ENCODE measurements at places on chromosomes 3 and 15. TPM values are rescaled to one million over a fixed set of nuclear protein-coding genes. Genes with fewer than 3 reads are reported as not detected.

DNA sequence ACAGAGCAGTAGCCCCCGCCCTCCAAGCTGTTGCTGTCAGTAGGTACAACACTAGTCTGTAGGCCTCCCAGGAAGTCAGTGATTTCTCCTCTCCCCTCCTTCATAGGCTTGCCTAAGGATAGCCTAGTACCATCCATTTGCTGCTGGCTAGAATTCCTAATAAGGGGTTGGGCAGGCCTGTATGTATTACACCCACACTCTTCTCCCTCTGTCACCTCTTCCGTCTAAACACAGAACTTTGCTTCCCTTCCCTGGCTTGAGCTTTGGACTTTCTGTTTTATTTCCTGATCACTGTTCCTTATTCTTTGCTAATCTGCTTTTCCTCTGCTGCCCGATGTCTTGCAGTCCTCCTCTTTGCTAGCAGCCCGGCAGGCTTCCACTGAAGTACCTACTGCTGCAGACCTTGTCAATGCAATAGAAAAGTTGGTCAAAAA, 93.4 kb upstream of the UMPS start:
- no peak for DNase-seq

- peak; percentile 73 for DNase-seq
Measured at GRCh38 chr3:4906107-4906621, 73.1 kb upstream of the BHLHE40 start.

DNA sequence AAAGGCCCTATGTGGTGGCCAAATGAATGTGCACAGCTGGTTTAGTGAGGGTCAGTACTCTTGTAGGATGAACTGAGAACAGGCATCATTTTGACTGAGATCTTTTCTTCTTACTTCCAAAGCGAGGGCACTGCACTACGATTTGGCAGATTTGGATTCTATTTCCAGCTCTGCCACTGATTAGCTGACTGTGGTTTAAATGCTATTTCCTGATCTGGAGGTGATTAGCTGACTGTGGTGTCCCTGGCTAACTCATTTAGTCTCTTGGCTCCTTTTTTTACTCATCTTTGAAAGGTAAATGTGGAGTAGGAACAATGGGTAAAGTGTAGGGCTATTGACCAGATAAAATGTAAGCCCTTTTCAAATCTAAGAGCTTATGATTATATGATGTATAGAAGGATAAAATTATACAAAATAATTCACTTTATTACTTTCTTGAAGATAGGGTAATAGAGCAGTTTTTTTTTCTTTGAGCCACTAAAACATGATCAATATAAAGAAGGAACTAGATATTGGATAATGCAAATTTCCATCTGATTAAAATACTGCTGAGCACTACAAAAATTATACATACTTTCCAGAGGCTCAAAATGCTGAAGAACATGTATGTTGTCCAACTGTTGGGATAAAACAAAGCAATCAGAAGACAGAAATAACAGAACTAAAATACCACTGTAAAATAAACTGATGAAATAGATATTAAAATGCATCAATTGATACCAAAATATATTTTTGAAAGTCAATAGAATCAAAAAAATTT, 39.7 kb upstream of the PLOD2 start:
- no peak for DNase-seq

- DNase-seq: peak; percentile 99
Measured at GRCh38 chr3:58049143-58049785, 41.0 kb downstream of the FLNB start.

GRCh38 chr3:43036621-43037423, 57.7 kb downstream of the GASK1A start:
- no peak for DNase-seq

GRCh38 chr3:141659821-141660613, 78.1 kb upstream of the RNF7 start:
- DNase-seq: peak; percentile 52

SENP7 gene
- total RNA-seq: 4.6 TPM

DNA sequence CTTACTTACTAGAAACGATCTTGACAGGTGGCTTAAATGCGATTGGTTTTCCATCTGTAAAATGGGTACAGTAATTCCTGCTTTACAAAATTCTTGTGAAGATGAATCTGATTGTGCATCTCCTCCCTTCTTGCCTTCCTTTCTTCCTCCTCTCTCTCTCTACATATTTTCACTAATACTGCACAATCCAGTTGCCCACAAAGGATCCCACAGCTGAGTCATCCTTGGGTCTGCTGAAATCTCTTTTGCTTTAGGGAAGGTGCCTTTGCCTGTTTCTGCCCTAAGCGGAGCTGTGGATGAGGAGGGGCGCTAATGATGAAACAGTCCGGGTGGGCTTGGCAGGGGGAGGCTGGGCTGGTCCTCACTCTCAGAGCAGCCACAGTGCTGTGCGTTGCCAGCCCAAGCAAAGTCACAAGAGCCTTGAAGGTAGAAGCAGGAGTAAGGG, 46.1 kb downstream of the AMOTL2 start:
- peak; percentile 99 for DNase-seq

CAMP gene
- total RNA-seq: not detected

- DNase-seq: no peak
Measured at GRCh38 chr15:61118885-61119284, 110.2 kb downstream of the RORA start.

CELF6 gene
- not detected for total RNA-seq

UNC13C gene
- 0.03 TPM for total RNA-seq

DNA sequence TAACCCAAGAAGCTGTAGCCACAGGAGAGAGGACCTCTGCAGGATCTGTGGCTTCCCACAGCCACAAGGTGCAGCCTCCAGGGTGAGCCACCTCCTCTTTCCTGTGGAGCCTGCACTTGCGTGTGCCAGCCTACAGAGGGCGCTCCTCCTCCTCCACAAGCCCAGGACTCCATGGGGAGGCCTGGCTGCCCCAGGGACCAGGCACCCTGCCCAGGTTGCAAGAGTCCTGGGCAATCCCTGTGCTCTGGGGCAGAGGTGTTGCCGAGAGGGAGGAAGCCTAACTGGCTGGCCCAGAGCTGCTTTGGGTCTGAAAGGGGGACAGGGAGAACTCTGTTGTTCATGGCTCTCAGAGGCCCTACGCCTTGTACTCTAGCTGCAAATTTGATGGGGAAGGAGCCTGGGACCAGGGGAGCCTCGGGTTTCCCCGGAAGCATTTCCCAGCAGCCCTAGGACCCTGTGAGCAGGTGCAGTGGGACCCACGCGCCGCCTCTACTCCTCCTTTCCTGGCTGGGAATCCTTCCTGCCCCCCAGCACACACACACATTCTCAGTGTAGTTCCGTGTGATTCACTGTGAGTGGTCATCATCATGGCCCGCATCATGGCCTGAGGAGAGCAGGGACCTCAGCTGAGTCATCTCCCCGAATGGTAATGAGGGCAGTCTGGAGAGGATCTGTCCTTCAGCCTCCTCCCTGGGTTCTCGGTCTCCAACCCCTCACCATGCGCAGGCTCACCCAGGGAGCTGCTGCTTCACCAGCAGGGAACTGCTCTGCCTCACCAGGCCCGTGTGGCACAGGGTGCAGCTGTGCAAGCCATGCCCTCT, 24.3 kb downstream of the TBC1D21 start:
- peak; percentile 91 for DNase-seq

PPM1L gene
- total RNA-seq: 2.7 TPM

- no peak for DNase-seq
Measured at GRCh38 chr15:27638958-27639357, 460.2 kb downstream of the OCA2 start.

GRCh38 chr3:54663501-54664011, 264.3 kb downstream of the LRTM1 start:
- DNase-seq: no peak

A4GNT gene
- not detected for total RNA-seq

- DNase-seq: no peak
Measured at GRCh38 chr15:69508659-69509058, 56.0 kb downstream of the RPLP1 start.

- DNase-seq: no peak
Measured at GRCh38 chr3:127103080-127103479, 89.9 kb upstream of the PRR23E start.

GRCh38 chr3:81995329-81995728, 233.9 kb upstream of the GBE1 start:
- DNase-seq: no peak

DNA sequence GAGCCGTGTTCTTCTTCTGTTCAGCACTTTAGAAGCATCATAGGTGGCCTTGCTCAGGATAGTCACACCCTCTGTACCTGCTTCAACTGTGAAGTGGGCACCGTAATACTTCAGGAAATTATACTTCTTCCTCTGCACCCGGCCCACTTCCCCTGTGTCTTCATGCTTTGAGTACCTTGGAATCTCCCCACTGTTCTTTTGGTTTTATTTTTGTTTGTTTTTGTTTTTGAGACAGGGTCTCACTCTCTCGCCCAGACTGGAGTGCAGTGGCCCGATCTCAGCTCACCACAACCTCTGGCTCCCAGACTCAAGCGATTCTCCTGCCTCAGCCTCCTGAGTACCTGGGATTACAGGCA, 1.7 kb downstream of the P2RY14 start:
- DNase-seq: no peak

- no peak for DNase-seq
Measured at GRCh38 chr3:74506246-74506645, 108.2 kb downstream of the CNTN3 start.

DNA sequence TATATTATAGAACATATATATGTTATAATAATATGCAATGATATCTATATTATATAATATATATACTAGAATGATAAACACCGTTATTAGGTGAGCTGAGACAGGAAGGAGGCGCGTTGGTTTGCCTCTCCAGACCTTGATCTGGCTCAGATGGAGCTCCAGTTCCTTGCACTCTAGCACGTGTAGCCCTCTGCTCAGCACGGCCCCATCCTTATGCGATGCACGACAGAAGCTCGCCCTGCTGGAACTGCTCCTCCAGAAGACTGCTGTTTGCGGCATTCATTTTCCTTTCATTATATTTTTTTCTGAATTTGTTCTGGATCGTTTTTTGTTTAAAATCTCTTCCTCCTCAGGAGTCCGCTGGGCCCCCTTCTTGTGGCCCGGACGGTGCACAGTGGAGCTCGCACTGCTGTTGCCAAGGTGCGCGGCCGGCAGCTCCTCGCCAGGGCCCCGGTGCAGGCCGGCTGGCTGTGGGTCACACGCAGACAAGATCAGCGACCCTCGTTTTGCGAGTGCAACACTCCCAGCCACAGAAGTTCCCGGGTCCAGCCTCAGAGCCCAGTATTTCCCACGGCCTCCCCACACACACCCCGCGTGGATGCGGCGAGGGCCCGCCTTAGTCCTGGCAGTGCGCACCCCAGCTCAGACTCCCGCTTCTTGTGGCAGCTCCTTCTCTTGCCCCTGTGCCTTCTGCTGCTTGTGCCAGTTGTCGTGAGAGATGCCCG, 112.2 kb downstream of the CHL1 start:
- DNase-seq: no peak

GRCh38 chr15:68498076-68498475, 66.1 kb upstream of the ITGA11 start:
- no peak for DNase-seq

DNA sequence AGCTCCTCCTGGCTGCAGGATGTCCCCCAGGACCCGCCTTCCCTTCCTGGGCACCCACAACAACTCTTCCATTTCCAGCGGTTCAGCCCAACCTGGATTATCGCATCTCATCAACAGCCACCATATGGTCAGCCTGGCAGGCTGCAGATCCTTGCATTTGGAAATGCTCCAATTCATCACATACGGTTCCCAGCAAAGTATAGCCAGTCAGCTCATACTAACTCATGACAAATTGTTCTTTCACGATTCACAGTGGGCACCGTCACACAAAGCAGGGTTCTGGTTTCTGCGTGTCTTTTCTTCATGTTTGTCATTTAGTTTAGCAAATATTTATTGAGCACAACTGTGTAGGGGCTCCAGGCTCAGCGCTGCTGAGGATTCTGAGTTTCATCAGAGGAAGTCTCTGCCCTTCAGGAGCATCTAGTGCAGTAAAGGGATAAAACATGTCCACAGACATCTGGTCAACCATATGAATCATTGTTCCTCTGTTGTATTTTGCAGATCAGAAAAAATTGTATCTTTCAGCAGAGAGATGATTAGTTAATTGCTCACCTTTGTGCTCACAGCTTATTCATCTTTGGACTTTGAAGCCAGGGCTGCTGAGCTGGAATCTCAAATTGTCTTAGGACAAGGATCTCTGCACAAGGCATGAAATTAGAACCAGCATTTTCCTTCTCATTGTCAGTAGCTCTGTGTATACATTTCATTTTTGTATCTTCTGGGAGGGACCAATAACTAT, 125.1 kb downstream of the GABRG3 start:
- DNase-seq: peak; percentile 62

OSBPL10 gene
- total RNA-seq: 20.2 TPM

DNA sequence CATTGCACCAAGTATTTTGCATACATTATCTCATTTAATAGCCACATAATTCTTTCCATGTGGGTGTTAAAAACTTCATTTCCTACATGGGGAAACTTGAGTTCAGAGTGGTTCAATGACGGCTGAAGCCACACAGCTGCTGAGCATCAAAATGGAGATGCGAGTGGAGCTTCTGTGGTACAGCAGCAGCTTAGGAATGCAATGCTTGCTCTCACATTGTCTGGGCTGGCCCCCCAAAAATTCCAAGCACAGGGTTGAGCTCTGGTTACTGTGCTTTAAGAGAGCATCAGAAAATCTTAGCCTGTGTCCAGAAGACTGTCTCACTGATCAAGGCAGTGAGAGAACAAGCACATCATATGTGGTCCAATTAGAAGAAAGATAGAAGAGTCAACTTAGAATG, 57.4 kb upstream of the GADL1 start:
- no peak for DNase-seq

GRCh38 chr3:127745656-127746399, 73.1 kb downstream of the ABTB1 start:
- DNase-seq: no peak

- peak; percentile 5 for DNase-seq
Measured at GRCh38 chr15:91284758-91285466, 184.9 kb downstream of the SV2B start.

GRCh38 chr3:8802256-8802655, 32.8 kb upstream of the OXTR start:
- no peak for DNase-seq

GPR171 gene
- not detected for total RNA-seq

DNA sequence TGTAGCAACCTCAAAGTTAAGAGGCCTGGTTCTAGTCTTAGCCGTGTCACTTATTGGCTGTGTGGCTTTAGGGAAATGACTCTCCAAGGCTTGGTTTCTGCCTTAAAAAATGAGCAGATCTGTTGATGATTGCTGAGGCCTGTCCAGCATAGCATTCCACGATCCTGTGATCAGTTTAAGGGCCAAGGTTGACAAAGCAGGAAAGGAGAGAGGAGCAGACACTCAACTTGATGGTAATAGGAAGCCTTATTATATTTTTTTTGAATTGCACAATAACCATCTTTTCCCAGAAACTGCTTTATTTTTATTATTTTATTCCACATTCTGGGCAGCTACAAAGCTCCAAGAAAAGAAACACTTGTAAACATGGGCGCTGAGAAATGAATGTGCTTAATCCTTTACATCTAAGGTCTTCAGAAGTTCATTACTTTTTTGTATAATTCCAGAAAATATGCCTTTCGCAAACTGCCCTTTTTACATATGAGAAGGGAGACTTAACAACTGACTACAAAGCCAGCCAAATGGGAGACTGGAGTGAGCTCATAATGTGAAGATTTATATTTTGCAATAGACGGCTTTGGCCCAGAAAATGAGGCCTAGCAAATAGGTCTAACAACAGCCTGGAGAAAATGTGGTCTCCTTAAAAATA, 241.0 kb downstream of the ATP8B4 start:
- DNase-seq: no peak

KBTBD12 gene
- total RNA-seq: not detected
